ENCODE measurements at places on chromosomes 4 and X.

DNA sequence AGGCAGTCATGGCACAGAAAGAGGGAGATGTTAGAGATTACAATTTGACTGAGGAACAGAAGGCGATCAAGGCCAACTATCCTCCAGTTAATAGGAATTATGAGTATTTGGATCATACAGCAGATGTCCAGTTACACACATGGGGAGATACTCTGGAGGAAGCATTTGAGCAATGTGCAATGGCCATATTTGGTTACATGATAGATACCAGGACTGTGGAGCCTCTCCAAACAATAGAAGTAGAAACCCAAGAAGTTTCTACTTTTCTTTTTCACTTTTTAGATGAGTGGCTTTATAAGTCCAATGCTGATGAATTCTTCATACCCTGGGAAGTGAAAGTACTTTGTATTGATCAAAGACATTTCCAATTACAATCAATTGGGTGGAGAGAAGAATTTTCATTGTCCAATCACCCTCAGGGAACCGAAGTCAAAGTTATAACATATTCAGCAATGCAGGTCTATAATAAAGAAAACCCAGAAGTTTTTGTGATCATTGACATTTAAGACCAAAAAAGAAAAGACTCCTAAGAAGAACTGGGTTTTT is 139.1 kb downstream of the MAB21L2 start:
- no peak for DNase-seq

GRCh38 chrX:24198101-24198500 is 48.6 kb downstream of the ZFX start:
- DNase-seq: no peak

- DNase-seq: peak; percentile 82
Measured at GRCh38 chr4:2792711-2793585, at the start of gene SH3BP2. TSS of gene SH3BP2 (plus strand) at chr4:2793085. CDS start at chr4:2820618, 27,533 bp downstream.

DNA sequence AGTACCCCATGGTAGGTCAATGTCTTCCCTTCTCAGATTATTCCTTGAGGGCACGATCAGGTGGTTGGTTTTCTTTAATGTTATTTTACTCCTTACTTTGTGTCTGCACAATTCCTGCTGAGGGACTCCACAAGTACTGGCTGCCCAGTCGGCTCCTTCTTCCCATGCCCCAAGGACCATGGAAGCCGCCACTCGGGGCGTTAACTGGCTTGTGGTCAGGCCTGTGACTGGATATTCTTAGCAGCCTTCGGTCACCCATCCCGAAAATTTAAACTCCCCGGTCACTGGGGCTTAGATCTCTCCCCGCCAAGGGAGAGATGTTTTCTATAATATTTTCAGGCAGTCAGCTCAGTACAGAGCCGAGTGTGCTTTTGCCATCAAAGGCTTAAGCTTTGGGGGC is 24.7 kb upstream of the BCOR start:
- DNase-seq: no peak

GRCh38 chr4:41204400-41204978 is 9.9 kb downstream of the APBB2 start:
- DNase-seq: peak; percentile 98

DNA sequence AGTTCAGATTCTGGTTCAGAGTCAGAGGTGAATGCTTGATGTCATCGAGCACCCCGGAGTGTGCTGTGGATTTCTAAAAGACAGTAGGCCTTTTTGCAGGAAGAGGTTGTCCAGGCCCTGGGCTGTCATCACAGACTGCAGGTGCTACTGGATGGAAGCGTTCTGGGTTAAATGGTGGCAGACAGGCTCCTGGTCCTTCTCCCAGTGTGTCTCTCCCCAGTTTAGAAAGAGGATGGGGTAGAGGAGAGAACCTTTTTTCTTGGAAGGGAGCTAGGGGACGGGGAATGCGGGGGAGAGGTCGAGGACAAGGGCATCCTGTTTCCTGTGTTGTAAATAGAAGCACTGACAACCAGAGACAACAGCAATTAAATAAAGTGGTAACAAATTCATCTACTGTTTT is 102.3 kb upstream of the NUDT6 start:
- DNase-seq: no peak

DNA sequence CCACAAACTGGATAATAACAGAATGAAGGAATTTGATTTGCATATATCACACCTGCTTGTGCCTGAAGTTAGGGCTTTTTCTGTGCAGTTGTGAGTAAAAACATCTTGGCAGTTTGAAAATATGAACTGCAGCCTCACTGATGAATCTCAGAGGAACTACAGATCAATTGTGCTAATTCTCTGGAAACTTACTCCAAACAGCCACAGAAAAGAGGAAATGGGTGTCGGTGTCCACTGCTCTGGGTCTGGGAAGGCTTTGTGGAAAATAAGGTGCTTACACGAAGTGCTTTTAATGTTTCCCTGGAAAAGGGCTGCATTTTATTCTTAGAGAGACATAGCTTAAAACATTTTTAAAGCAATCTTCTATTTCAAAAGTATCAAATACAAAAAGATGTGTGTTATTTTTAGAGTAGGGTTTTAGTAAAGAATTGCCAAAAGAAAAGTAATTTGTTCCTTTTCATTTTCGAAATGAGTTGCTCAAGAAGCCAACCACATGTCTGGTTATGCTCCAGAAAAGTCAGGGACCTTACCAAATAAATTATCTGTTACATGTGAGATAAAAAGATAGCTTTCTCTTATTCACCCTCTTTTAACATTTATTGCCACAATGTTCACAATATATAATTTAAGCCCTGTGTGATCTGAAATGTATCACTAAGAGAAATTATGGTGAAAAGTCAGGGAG is 240.1 kb downstream of the FRAS1 start:
- no peak for DNase-seq

- no peak for DNase-seq
Measured at GRCh38 chr4:70182517-70183167, 12.9 kb upstream of the ODAM start.

DNA sequence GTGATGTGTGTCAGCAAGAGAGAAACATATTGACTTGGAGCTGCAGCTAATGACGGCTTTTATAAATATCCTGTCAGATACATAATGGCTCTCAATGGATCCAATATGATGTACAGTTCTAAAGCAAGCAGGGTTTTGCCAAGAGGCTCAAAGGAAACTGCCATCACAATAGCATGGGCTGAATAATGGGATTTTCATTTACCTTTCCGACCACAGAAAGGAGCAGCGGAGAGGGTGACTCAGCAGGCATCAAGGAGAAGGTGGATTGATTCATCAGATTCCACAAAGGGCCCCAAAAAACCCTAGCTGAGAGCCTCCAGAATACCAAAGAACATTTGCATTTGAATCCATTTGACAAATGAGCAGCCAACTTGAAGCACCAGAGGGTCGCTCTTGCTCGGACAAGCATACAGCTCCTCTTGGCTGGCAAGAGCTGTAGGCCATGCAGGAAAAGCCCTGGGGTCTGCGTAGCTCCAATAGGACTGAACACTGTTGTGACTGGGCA is 355.7 kb upstream of the NOCT start:
- DNase-seq: no peak

GRCh38 chr4:2318476-2318875 is 56.6 kb upstream of the MXD4 start:
- DNase-seq: no peak

DNA sequence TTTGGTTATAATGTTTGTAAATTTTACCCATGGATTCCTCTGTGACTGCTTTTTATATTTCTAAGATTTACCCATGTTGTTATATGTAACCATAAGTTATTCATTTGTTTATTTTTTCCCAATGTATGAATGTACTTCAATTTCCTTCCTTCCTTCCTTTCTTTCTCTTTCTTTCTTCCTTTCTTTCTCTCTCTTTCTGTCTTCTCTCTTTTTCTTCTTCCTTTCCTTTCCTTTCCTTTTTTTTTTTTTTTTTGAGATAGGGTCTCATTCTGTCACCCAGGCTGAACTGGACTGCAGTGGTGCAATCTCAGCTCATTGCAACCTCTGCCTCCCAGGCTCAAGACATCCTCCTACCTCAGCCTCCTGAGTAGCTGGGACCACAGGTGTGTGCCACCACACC is 55.6 kb downstream of the ALPK1 start:
- DNase-seq: no peak

GRCh38 chr4:75881476-75881875 is 20.8 kb downstream of the PPEF2 start:
- no peak for DNase-seq

DNA sequence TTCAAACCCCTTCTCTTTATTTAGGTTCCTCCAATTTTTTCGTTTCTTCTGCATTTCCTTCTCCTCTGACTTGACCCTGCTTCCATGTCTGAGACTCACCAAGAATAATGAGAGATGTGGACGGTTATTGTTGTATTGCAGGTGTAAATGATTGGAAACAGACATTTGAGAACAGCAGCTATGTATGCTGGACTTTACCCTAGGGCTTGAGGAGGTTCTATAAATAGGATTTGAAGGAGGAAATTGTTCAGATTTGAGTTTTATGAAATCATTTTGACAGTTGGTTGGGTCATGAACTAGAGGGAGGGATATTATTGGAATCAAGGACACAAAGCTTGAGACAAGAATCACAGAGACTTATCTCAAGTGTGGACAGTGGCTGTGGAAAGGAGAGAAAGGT is 614.6 kb upstream of the CPEB2 start:
- DNase-seq: no peak

DNA sequence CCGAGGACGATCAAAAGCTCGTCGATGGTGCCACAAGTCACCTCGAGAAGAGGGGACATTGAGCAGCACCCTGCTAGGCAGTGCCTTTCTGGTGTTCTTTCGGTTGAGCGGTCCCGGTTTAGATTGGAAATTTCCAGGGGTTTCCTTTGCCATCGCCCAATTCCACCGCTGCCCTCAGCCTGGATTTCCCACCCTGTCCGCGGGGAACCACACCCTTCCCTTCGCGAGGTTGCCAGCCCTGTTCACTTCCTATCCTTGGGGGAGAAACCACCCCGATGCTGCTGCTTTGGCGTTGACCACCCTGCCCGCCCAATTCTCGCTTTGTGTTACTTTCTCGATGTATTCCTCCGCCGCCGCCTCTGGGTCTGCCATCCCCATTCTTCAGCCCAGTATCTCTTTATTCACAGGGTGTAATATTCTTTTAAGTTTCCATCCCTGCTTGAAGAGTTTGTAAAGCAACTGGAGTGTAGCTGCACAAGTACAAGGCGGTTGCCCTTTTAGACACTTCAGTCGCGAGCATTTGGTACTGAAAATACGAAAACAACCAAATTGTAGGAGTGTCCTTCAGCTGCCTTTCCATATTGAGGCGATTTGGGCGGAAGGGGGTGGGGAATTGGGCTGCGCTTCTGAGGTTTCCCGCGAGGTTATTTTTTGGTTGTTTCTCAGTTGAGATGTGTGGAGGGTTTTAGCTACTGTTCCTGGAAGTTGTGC is 1.1 kb downstream of the OGT start:
- peak; percentile 48 for DNase-seq

DNA sequence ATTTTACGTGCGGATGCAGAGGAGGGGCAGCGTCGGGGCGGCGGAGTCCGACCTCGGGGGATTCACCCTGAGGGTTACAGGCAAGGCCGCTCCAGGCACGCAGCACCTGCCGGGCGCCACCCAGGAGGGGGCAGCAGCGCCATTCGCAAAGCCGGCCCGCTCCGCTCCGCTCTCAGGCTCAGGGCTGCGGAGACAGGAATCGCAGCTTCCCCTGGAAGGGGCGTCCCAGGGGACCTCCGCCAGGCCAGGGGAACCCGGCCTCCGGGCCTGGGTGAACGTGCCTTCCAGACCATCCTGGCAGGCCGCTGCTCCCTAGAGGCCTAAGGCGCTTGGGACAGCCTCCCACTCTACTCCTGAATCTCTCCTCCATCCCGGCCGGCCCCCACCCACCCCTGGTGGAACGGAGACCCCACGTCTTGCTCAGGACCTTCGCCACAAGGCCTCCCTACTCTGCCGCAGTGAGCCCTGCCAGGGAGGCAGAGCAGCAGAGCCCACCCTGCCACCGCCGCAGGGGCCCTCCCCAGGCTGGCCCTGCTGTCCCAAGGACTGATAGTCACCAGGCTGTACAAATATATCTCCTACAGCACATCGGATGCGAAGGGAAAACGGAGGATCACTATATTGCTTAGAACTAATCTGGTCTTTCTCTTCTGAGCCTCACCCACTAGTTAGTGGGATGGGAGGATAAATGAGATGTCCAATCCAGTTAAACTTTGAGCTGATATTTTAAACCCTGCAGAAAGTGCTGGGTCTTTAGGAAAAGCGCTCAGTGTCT is 115.0 kb downstream of the SMIM20 start:
- peak; percentile 56 for DNase-seq

GRCh38 chr4:28702571-28702970 is 1841.9 kb downstream of the STIM2 start:
- no peak for DNase-seq

DNA sequence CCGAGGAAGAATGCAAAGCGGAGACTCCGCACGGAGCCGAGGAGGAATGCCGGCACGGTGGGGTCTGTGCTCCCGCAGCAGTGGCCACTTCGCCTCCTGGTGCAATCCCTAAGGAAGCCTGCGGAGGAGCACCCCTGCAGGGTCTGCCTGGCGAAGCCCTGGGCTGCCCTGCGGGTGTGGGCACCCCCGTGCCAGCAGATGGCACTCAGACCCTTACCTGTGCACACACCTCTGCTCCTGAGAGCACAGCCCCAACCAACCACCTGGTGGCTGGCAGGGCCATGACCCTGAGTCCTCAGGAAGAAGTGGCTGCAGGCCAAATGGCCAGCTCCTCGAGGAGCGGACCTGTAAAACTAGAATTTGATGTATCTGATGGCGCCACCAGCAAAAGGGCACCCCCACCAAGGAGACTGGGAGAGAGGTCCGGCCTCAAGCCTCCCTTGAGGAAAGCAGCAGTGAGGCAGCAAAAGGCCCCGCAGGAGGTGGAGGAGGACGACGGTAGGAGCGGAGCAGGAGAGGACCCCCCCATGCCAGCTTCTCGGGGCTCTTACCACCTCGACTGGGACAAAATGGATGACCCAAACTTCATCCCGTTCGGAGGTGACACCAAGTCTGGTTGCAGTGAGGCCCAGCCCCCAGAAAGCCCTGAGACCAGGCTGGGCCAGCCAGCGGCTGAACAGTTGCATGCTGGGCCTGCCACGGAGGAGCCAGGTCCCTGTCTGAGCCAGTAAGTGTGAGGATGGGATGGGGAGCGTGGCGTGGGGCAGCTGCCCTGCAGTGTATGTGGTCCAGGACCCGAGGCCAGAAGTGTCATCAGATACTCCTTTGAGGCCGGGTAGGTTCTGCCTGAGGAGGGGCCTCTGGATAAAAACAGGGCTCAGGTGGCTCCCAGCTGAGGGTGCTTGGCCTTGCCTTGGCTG is 7.0 kb downstream of the TACC3 start:
- peak; percentile 27 for DNase-seq
